Fibroblast of lung (primary cell): ENCODE measurements at places on chromosomes 13 and 19. TPM values are rescaled to one million over a fixed set of nuclear protein-coding genes. Genes with fewer than 3 reads are reported as not detected.
A peak's percentile ranks its signal among the peaks of the same experiment; 100 is the strongest.

Gene MAMSTR
- 0.51 and 0.99 TPM in 2 replicates for total RNA-seq

GRCh38 chr13:88979465-88980175 lies 1308.4 kb downstream of the SLITRK5 start:
- DNase-seq, result peak; percentile 55

- DNase-seq, result no peak
Observed at GRCh38 chr13:89786531-89786930, 1561.0 kb upstream of the MIR17HG start.

GRCh38 chr19:8204961-8205360 lies 4.2 kb upstream of the CERS4 start:
- DNase-seq, result no peak
